ENCODE measurements at places on chromosomes 7 and 10.

- DNase-seq: no peak
These were observed 1.7 kb upstream of the HMX2 start for GRCh38 chr10:123146013-123146893.

DNA sequence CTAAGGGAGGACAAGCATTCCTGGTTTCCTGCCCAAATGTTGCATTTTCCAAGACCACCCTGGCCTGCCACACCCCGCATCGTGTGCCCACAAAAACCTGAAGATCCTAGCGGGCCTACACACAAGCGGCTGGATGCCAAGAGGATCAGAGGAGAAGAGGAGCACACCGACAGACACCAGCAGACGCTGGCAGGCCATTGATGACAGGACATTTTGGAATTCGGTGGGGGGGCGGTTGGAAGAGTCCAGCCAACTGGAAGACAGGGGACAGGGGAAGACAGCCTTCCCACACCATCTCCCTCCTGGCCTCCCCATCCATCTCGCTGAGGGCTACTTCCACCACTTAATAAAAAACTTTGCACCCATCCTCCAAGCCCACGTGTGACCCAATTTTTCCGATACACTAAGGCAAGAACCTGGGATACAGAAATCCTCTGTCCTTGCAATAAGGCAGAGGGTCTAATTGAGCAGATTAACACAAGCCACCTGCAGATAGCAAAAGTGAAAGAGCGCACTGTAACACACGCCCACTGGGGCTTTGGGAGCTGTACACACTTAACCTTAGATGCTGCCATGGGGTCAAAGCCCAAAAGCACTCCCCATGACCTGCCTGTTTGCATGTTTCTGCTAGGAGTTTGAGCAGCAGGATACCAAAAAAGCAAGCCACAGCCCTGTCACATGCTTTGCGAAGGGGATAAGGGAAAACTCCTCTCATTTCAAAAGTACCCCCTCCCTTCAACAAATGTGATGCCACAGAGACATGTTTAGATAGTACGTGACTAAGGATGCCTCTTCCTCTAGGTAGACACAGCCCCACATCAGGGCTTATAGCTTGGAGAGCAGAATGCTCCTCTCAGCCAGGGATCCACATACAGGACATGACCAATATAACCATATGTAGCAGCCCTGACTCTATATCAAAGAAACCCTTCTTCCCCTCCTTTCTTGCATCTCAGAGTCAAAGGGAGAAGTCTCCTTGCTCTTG is 13.4 kb upstream of the SMNDC1 start:
- DNase-seq: no peak

DNA sequence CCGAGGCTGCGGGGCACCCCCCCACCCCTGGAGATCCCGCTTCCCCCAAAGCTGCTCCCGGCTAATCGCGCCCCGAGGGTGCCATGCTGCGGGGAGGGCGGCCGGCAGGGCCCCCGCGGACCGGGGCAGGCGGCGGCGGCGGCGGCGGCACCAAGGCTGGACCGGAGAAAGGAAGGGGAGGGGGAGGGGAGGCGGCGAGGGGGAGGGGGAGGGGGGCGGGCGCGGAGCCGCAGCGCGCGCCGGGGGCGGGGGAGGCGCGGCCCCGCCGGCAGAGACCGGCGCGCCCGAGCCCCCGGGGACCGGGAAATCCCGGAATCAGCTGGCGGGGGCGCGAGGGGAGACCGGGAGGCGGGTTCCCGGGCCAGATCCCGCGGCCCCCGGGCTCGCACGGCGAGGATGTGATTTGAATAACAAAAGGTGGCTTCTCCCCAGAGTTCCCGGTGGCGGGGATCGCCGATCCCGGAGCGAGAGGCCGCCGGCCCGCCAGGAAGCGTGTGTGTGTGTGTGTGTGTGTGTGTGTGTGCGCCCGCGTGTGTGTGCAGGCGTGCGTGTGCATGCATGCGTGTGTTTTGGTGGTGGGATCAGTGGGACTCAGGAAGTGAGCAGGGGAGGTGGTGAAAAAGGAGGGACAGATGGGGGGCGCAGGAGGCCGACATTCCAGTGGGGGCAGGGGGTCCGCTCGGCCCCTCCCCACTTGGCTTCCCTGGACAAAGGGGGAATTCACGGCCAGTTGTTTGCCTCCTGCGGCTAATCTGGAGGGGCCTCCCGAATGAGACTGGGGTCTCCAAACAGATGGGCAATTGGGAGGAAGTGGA is 99.5 kb downstream of the HIP1 start:
- DNase-seq: no peak

DNA sequence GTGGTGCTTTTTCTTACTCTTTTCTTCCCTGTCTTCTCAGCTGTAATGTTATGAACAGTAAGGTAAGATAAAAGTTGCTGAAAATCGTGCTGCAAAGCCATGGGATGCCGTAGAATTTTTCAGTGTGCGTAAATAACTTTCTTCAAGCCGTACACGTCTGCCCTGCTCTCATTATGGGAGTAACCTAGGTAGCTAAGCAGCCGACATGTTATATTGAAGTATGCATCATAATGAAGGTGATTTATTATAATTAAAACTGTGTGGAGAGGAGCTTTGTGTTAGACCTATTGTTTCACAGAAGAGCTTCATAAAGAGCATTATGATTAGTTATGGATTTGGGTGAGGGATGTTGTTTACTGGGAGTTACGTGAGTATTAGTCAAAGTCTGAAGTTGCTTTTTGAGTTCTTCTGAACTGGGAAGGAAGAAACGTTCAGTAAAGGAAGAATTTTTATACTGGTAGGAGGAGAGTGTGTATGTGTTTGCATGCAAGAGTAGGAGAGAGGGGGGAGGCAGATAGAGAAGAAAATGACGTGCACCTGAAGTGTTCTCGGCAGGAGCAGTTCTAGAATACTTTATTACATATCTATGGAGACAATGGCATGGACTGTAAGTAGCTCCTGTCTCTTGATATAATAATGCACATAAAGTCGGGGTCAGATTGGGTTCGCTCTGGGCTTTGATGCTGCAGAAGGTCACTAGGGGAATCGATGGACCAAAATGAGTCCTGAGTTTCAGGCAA is 56.3 kb downstream of the POU6F2 start:
- no peak for DNase-seq

GRCh38 chr7:47097431-47097830 is 484.5 kb downstream of the TNS3 start:
- no peak for DNase-seq

GRCh38 chr10:99233689-99234037 is 2.0 kb downstream of the HPSE2 start:
- DNase-seq: no peak

- DNase-seq: no peak
These were observed 59.6 kb upstream of the GNA12 start for GRCh38 chr7:2903682-2904162.

- DNase-seq: no peak
These were observed 530.9 kb downstream of the KCNMA1 start for GRCh38 chr10:77106676-77107075.

- DNase-seq: no peak
These were observed 90.4 kb downstream of the COBL start for GRCh38 chr7:51226063-51226755.

DNA sequence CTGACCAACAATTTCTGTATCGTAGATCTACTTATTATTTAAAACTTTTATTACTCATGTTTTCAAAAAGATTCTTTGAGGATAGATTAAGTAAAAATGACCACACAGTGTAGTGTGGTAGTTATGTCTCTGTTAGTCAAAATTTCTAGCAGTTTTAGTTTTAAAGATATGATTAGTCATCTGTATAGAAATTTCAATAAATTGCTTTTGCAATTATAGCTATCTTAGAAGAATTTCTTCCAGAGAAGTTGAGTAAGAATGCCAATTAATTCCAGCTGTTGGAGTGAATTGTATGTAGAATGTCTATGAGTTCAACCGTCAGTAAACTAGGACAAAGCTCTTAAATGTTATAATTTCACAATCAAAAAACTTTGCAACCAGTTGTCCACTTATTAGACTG is 229.7 kb downstream of the CDK14 start:
- no peak for DNase-seq

All from T1000 (cell line).